ENCODE measurements at places on chromosomes 7 and 10.

DNA sequence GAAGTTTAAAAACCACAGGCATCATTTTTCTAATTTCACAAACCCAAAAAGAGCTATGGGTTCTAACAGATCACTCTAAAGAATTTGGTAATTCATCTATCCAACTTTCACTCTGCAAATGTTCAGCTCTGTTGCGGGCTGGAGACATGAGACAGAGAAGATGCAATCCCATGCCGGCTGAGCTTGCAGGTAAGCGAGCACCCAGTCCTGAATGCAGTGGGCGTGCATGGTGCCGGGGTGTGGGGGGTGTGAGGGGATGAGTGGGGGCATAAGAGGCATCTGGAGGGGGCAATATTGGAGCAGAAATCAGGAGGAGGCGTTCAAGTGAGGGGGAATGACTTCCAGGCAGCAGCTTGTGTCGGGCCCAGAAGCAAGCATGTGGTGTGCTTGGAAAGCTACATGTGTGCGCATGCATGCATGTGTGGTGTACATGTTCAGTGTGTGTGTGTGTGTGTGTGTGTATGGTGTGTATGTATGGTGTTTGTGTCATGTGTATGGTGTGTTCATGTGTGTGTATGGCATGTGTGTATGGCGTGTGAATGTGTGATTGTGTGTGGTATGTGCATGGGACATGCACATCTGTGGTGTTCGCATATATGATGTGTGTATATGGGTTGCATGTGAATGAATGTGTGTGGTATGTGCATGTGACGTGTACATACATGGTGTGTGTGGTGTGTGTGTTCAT is 172.9 kb downstream of the PRKCQ start:
- DNase-seq, result no peak

DNA sequence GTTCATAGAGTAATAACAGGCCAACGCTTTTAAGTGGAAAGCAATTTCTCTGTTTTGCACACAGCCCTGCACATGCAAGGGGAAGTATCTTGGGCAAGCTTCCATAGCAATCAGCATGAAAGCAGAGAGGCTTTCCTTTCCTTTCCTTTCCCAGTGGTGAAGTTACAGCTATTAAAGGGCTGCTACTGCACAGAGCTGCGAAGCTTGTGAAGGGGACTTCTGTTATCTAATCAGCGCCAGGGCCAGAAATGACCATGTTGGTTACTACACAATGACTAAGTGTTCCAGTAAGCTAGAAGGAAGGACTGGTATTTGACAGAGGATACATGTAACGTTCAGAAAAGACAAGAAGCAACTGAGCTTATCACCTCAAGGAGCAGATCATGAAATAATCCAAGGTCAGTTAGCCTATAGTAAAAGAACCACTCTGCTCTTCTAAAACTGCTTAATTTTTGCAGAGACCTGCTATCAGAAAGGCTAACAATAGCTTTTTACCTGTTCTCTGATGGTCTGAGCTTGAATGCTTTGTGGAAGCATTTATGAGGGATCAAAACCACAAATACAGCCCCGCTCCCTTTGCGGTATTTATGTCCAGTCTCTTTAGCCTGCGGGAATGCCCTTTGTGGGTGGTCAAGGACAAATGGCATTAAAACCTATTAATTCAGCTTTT is 45.9 kb downstream of the SGMS1 start:
- no peak for DNase-seq

DNA sequence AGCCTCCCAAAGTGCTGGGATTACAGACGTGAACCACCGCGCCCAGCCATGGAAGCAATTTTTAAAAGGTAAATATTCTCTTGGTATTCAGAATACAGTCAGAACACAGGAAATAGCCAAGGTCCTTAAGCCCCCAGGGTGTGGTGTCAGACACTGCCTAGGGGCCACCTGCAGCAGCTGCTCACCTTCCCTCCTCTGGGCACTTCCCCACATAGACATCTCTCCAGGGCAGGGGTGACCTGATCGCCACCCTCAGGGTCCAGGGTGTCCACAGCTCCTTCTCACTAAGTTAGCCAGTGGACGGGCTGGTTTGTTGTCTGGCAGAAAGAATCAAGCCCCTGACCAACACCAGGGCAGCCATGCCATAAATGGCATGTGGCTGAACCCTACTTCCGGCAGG is 15.9 kb downstream of the URGCP start:
- no peak for DNase-seq

DNA sequence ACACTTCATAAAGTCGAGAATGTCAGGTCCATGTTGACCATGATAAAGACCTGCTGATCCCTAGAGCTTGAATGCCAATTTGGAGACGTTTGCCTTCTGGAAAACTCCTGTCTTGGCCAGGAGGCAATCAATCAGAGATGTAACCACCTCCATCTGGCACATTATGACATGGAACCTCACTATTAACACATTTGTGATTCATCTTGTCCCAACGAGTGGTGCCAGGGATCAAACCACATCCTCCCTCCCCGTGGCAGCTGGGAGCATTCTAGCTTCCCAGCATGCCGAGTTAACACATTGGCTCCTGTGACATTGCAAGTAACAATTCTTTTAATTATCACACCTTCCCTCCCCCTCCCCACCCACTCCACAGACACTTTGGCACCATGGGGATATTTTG is 84.0 kb upstream of the PPP1R17 start:
- no peak for DNase-seq

GRCh38 chr7:79775911-79776310 is 322.4 kb upstream of the MAGI2 start:
- DNase-seq, result no peak

DNA sequence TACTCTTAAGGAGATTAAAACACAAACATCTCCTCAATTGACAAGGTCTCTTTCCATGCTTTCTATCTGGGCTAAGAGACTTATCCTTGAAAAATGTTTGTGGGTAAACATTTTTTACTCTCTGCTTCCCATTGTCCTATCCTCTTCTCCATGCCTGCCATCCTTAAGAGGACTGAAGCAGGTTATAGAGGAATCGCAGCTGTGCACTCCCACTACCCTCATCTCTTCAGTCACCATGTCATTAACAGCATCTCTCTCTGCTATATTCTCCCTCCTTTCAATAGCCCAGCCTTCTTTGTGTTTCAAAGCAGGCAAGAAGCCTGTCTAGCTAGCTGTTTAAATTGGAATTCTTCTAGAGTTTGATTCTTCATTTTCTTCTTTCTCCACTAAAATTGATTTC is 22.6 kb downstream of the COL1A2 start:
- peak; percentile 92 for DNase-seq

- DNase-seq, result no peak
Measured at GRCh38 chr10:45152726-45153125, 152.0 kb downstream of the ZNF22 start.

DNA sequence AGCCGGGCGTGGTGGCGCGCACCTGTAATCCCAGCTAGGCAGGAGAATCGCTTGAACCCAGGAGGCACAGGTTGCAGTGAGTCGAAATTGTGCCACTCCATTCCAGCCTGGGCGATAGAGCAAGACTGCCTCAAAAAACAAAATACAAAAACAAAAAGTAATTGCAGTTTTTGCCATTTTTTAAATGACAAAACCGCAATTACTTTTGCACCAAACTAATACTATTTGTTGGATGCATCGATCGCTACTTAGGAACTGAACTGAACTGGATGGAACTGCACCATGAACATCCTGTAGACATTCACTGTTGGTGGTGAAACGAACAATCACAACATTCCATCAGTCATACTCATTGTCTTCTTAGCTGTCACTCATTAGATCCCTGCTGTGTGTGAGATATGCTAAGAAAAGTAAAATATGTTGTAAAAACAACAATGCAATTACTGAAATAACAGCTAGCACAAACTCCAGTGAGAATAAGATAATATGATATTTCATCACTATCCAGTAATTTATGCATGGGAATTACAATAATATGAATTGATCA is 341.2 kb downstream of the ACTR3B start:
- no peak for DNase-seq
